MCF 10A (cell line): ENCODE measurements at places on chromosomes 16 and 17.

GRCh38 chr16:78890373-78890895, 710.1 kb downstream of the MAF start:
- no peaks in the 10 kb centered on the region for H3K4me1 ChIP-seq
- H3K36me3 ChIP-seq, result no peaks in the 10 kb centered on the region
- no peak for DNase-seq

- H3K27ac ChIP-seq, result no peak overlapping the region
- no peaks in the 10 kb centered on the region for H3K4me1 ChIP-seq
- no peak for DNase-seq
- no peaks in the 10 kb centered on the region for H3K27me3 ChIP-seq
- H3K36me3 ChIP-seq, result no peaks in the 10 kb centered on the region
- no peak overlapping the region for H3K4me3 ChIP-seq
Measured at GRCh38 chr17:61212655-61213054, 187.0 kb upstream of the TBX2 start.

DNA sequence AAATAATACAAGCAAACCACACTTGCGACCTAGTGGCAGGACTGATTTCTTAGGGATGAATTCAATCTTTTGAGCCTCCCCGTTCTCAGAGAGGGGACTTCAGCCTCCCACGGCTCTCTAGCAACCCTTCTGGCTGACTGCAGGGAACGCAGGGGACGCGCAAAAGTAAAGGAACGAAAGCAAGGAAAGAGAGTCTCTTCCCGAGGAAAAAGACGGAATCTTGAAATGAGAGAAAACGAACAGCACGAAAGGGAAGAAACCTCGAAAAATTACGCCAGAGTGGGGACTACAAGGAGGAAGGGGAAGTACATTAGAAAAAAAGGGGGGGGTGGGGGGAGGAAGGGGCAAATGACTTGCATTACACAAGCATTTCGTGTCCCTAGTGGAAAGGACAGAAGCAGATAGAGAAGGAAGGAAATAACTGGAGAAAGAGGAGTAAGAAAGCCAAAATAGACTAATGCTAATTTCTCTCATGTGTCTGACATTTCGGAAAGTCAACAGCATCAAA, 1.2 kb downstream of the GRB2 start:
- peaks cover 13% of the 10 kb centered on the region for H3K36me3 ChIP-seq
- H3K27ac ChIP-seq, result peak overlapping the region; percentile 80
- H3K27me3 ChIP-seq, result no peaks in the 10 kb centered on the region
- H3K4me3 ChIP-seq, result peak overlapping the region; percentile 88
- DNase-seq, result peak; percentile 82
- peaks cover 11% of the 10 kb centered on the region for H3K4me1 ChIP-seq

DNA sequence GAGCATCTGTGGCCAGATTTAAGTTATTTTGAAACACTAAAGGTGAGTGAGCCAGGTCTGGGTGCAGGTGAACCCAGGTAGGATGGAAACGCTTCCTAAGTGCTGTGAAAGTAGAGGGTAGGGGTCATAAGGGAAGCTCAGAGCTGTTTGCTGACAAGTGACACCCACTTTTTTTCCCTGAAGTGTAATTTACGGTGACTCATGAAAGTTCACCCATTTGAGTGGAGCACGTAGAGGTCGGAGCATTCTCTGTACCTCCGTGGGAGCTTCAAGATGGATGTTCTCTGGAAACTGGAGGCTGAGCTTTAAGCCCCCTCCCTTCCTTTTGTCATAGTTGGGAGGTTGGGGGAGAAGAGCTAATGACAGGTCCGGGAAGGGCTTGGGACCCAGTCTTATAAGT, 44.3 kb downstream of the MPRIP start:
- H3K4me3 ChIP-seq, result no peak overlapping the region
- no peaks in the 10 kb centered on the region for H3K27me3 ChIP-seq
- H3K27ac ChIP-seq, result no peak overlapping the region
- H3K36me3 ChIP-seq, result peaks cover 48% of the 10 kb centered on the region
- H3K4me1 ChIP-seq, result peaks cover 32% of the 10 kb centered on the region

DNA sequence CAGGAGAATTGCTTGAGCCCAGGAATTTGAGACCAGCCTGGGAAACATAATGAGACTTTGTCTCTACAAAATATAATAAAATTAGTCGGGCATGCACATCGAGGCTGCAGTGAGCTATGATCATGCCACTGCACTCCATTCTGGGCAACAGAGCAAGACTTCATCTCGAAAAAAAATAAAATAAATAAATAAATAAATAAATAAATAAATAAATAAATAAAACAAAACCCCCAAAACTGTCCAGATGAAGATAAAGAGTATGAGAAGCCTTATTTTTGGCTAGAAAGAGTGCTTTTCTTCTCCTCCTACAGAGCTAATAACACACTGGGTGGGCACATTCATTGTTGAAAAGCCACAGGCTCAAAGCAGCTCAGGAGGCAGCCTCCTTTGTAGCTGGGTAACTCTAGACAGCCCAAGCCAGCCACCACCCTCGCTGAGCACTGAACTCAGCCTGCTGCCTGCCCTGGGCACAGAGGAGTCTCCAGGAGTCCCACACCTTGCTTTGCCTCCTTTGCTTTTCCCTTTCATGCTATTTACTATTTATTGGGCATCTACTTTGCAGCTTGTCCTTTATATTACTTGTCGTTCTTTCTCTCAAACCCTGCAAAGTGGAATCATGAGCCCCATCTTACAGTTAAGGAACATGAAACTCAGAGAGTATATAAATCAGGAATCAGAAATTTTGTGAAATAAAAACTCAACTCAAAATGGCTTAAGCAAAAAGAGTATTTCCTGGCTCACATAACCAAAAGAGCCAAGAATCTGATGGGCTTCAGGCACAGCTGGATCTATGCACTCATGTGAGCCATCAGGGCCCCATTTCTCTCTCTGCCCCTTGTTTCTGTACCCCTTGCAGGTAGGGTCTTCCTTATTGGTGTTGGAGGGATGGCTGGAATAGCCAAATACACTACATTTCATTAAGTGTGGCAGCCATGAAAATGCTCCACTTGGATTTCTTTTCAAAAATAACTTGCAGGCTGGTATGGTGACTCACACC, 18.1 kb upstream of the C16orf87 start:
- no peaks in the 10 kb centered on the region for H3K27me3 ChIP-seq
- H3K4me3 ChIP-seq, result no peak overlapping the region
- no peaks in the 10 kb centered on the region for H3K36me3 ChIP-seq
- no peak overlapping the region for H3K27ac ChIP-seq

DNA sequence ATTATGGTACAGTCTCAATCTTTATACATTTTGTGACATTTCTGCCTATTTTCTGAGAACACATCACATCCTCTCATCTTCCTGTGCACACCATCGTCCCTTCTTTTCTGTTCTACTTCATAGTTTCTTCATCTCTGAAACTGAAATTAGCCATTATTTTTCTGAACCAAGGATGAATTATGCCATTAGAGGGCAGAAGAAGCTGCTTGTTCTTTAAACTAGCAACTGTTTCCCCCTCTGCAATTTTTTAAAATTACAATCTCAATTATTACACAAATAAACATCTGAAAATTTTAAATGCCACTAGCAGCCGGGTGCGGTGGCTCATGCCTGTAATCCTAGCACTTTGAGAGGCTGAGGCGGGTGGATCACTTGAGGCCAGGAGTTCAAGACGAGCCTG, 41.3 kb downstream of the RBBP6 start:
- DNase-seq, result peak; percentile 35
- no peaks in the 10 kb centered on the region for H3K27me3 ChIP-seq
- H3K4me1 ChIP-seq, result peaks cover 10% of the 10 kb centered on the region
- H3K36me3 ChIP-seq, result peaks cover 7% of the 10 kb centered on the region

DNA sequence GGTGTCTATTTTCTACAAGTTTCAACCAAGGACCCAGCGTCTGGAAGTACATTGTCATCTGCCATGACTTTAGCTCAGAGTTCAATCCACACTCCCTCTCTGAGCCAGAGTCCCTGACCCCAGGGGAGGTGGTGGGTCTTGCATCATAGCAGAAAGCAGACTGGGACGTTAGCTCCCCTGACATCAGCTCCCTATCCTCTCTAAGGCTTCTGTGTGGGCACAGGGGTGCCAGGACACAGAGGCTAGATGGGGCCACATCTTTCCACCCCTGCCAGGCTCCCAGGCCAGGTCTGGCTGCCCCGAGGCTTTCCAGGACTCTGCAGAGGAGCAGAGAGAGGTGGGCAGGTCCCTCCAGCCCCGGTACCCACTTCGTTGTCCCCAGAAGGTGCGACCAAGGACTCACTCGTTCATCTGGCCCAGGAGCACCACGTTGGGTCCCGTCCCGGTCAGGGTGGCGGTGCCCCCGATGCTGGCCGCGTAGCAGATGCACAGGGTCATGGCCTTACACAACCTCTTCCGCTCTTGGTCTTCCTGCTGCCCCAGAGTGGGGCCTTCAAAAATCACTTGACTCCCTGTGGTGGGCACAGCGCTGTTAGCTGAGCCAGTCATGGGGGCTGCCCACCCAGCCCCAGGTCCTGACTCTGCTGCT, 10.5 kb downstream of the SLC13A5 start:
- no peak for DNase-seq
- H3K27ac ChIP-seq, result no peak overlapping the region
- no peaks in the 10 kb centered on the region for H3K4me1 ChIP-seq
- no peak overlapping the region for H3K4me3 ChIP-seq

GRCh38 chr16:67786491-67786890, 19.9 kb downstream of the RANBP10 start:
- no peak overlapping the region for H3K4me3 ChIP-seq
- DNase-seq, result no peak
- no peaks in the 10 kb centered on the region for H3K4me1 ChIP-seq
- H3K27ac ChIP-seq, result no peak overlapping the region
- H3K27me3 ChIP-seq, result no peaks in the 10 kb centered on the region

DNA sequence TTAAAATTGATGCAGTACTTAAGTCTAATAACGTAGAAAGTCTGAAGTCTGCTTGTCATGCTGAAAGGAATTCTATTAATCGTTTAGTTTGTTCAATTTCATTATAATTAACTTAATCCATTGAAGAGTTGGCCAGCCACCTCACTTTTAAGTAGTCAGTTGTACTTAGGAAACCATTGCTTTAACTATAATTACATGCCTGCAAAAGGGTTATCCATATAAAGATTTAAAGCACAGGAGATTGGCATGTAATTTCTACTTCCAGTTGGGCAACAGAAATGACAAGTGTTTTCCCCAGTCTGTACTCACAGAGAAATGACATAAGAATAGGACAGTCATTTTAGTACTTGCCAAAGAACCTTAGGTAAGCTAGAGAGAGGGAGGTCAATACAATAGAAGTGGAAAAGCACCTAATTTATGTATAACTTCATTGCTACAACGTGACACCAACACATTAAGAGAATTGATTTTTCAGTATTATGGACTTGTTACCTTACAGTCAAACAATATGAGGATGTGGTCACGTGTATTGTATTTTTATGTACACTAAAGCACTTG, 3.7 kb upstream of the USP32 start:
- no peak overlapping the region for H3K4me3 ChIP-seq
- H3K36me3 ChIP-seq, result no peaks in the 10 kb centered on the region
- H3K4me1 ChIP-seq, result peaks cover 9% of the 10 kb centered on the region
- no peaks in the 10 kb centered on the region for H3K27me3 ChIP-seq
- no peak overlapping the region for H3K27ac ChIP-seq

- peak overlapping the region; percentile 50 for H3K27ac ChIP-seq
- H3K27me3 ChIP-seq, result no peaks in the 10 kb centered on the region
- no peak overlapping the region for H3K4me3 ChIP-seq
- H3K4me1 ChIP-seq, result peaks cover 30% of the 10 kb centered on the region
- DNase-seq, result peak; percentile 43
- H3K36me3 ChIP-seq, result peaks cover 5% of the 10 kb centered on the region
Measured at GRCh38 chr17:79987187-79987934, 48.3 kb downstream of the TBC1D16 start.

- no peaks in the 10 kb centered on the region for H3K27me3 ChIP-seq
- H3K36me3 ChIP-seq, result peaks cover 13% of the 10 kb centered on the region
- peaks cover 23% of the 10 kb centered on the region for H3K4me1 ChIP-seq
- H3K4me3 ChIP-seq, result peak overlapping the region; percentile 94
- DNase-seq, result no peak
Measured at GRCh38 chr16:21302454-21302853, 24.4 kb upstream of the CRYM start.
